ENCODE measurements at places on chromosomes 6 and 20.

- peaks cover 16% of the 10 kb centered on the region for H3K4me1 ChIP-seq
- no peak for DNase-seq
- H3K27me3 ChIP-seq: no peaks in the 10 kb centered on the region
Measured at GRCh38 chr6:137637121-137637520, 142.9 kb upstream of the OLIG3 start.

DNA sequence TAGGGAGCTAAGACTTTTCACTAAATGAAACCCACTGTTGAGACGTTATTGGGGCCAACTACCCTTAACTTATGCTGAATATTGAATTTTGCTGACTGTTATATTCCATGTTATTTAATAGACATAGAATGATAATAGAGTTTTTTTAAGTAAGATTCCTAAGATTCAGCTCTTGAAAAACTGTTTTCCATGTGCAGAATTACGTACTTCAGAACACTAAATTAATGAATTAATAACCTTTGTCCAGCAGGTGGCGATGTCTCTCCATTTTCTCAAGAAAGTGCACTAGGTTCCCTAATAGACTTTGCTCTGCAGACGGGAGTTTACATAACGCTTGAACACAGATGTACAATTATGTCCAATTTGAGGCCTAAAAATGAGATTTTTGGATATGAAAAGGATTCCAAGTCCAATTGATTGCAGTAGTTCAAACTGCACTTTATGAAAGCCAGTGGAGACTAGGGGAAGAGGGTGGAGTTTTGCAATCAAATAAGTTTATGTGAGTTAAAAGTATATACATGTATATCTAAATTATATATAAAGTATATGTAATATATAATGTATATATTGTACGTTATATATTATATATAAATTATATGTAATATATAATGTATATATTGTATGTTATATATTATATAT is 282.1 kb downstream of the UST start:
- peak; percentile 58 for DNase-seq
- no peak overlapping the region for H3K27ac ChIP-seq
- no peaks in the 10 kb centered on the region for H3K27me3 ChIP-seq
- H3K4me1 ChIP-seq: no peaks in the 10 kb centered on the region
- H3K36me3 ChIP-seq: no peaks in the 10 kb centered on the region

DNA sequence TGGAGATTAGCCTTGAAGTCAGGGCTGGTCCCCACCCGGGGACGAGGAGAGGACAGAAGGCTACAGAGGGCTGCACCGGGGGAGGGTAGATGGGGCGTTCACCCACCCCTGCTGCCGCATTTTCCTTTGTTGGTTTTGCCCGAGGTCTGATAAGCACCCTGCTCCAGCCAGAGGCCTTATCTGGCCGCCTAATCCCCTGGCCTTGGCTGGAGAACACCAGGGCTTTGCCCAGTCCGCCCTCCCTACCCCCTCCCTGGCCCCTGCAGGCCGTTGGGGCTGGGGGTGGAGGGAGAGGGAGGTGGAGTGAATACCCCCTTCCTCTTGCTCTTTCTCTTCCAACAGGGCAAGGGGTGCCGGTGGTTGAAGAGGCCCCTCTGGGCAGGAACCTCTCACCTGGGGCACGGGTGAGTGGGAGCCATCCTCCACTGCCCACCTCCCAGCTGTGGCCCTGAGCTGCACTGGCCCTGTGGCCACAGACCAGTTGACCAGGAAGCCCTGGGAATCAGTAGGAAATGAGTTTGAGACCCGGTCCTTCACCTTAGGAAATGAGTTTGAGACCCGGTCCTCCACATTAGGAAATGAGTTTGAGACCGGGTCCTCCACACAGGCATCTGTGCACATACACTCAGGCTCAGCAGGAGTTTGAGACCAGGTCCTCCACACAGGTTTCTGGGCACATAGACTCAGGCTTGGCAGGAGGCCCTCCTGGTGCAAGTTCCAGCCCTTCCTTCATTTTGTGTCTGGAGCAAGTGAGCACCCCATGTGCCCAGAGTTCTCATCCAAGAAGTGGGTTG is 12.0 kb upstream of the GATA5 start:
- H3K4me1 ChIP-seq: no peaks in the 10 kb centered on the region
- H3K27ac ChIP-seq: peak overlapping the region; percentile 75
- no peaks in the 10 kb centered on the region for H3K36me3 ChIP-seq
- H3K4me3 ChIP-seq: no peak overlapping the region
- no peak for DNase-seq

GRCh38 chr6:79450984-79451383 is 86.2 kb downstream of the LCA5 start:
- no peak overlapping the region for H3K27ac ChIP-seq
- no peak for DNase-seq
- H3K4me1 ChIP-seq: no peaks in the 10 kb centered on the region
- H3K4me3 ChIP-seq: no peak overlapping the region
- no peaks in the 10 kb centered on the region for H3K36me3 ChIP-seq

- no peaks in the 10 kb centered on the region for H3K36me3 ChIP-seq
- H3K27me3 ChIP-seq: no peaks in the 10 kb centered on the region
- H3K27ac ChIP-seq: no peak overlapping the region
- H3K4me1 ChIP-seq: no peaks in the 10 kb centered on the region
Measured at GRCh38 chr20:2162125-2162822, 60.6 kb downstream of the STK35 start.

- no peaks in the 10 kb centered on the region for H3K27me3 ChIP-seq
- DNase-seq: no peak
- H3K27ac ChIP-seq: no peak overlapping the region
- peaks cover 19% of the 10 kb centered on the region for H3K4me1 ChIP-seq
- H3K36me3 ChIP-seq: no peaks in the 10 kb centered on the region
- no peak overlapping the region for H3K4me3 ChIP-seq
Measured at GRCh38 chr20:53884859-53885541, 185.4 kb downstream of the BCAS1 start.

DNA sequence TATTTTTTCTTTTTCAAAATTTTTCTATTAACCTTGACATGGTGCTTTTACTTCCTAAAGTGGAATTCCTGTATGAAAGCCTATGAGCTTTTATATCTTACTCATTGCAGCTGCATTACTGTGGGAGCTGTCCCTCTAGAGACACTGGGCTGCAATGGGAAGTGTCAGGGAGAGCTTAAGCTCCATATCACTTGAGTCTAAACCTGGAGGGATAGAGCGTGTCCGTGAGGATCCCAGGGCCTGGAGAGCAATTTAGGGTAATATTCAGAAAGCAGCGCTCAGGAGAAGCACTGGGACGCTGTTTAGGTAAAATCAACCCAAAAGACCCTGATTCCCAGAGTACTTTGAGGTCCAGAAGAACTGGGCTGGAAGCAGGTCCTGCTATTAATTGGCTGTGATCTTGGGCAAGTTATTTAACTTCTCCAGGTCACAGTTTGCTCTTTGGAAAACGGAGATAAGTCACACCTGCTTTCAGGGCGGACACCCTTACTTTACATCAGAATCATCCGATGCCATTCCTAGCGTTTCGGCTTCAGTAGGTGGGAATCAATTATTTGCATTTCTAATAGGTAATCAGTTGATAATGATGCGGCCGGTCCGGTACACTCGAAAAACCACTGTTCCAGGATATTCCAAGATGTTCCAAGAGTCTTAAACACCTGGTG is 628 bp upstream of the ERGIC3 start:
- peaks cover 6% of the 10 kb centered on the region for H3K36me3 ChIP-seq
- H3K4me1 ChIP-seq: peaks cover 21% of the 10 kb centered on the region
- no peak for DNase-seq
- H3K4me3 ChIP-seq: peak overlapping the region; percentile 87
- peak overlapping the region; percentile 70 for H3K27ac ChIP-seq

- H3K27me3 ChIP-seq: no peaks in the 10 kb centered on the region
- H3K27ac ChIP-seq: peak overlapping the region; percentile 22
- H3K36me3 ChIP-seq: no peaks in the 10 kb centered on the region
Measured at GRCh38 chr6:136737374-136737844, 54.9 kb downstream of the MAP3K5 start.

- H3K27ac ChIP-seq: no peak overlapping the region
- DNase-seq: no peak
- no peaks in the 10 kb centered on the region for H3K36me3 ChIP-seq
- H3K27me3 ChIP-seq: no peaks in the 10 kb centered on the region
- no peak overlapping the region for H3K4me3 ChIP-seq
- H3K4me1 ChIP-seq: peaks cover 6% of the 10 kb centered on the region
Measured at GRCh38 chr20:4166726-4167035, 151.3 kb upstream of the RNF24 start.

DNA sequence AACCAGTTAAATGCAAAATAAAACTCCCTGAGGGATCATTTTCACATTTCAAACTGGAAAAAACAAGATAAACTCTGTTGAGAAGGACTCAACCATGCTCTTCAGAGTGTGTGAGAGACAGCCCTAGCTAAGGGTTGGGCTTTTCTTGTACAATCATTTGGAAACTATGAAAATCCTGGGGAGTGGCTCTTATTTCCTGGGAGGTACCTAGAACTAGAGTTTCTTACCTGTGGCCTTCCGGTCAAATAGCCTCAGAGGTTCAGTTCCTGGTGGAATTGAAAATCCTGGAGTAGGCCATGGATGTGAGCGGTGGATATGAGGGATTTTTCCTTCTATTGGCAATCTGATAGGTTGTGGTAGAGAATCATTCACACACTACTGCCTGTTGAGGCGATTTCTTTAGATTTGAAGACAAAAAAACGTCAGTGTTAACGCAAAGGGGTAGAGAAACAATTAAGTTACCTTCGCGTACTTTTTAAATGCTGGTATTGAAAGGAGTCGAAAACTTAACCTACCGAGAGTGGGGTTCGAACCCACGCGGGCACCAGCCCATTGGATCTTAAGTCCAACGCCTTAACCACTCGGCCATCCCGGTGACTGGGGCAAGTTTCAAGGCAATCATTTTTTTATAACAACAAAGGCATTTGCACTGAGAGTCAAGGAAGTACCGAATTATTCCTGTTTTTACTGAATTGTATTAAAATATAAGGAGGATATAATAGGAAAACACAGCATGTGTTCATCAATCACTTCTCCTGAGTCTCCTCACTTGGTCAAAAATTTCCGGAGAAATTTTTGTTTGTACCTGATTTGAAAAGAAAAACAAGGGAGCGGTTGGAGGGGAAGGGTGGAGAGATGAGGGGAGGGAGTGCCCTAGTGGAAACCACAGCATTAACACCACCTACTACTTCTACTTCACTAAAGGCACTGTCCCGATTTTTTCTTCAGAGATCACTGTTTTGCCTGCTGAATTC is 191.3 kb downstream of the OR2B2 start:
- H3K4me1 ChIP-seq: no peaks in the 10 kb centered on the region
- no peak overlapping the region for H3K4me3 ChIP-seq
- no peak for DNase-seq
- no peaks in the 10 kb centered on the region for H3K36me3 ChIP-seq
- H3K27ac ChIP-seq: no peak overlapping the region

DNA sequence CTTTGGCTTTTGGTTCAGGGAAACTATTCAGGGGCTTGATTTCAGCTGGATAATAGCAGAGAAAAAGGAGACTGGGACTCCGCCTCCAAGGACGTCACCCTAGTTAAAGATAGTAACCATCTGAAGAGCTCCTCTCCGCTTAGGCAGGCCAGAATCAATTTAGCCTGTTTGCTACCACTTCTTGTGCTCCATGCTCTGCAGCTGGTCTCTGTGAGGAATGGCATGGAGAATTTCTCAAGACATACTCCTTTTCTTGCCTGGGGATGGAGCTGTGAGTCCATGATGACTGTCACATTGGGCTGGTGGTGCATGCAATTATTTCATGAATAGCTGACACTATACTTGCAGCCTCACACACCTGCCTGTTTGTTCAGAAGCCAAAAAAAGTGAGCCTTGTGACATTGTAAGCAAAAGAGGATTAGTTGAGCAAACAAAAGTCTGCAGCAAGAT is 61.4 kb downstream of the TXLNB start:
- H3K27ac ChIP-seq: no peak overlapping the region
- H3K4me1 ChIP-seq: no peaks in the 10 kb centered on the region
- no peak for DNase-seq
- no peaks in the 10 kb centered on the region for H3K36me3 ChIP-seq
- H3K4me3 ChIP-seq: no peak overlapping the region

DNA sequence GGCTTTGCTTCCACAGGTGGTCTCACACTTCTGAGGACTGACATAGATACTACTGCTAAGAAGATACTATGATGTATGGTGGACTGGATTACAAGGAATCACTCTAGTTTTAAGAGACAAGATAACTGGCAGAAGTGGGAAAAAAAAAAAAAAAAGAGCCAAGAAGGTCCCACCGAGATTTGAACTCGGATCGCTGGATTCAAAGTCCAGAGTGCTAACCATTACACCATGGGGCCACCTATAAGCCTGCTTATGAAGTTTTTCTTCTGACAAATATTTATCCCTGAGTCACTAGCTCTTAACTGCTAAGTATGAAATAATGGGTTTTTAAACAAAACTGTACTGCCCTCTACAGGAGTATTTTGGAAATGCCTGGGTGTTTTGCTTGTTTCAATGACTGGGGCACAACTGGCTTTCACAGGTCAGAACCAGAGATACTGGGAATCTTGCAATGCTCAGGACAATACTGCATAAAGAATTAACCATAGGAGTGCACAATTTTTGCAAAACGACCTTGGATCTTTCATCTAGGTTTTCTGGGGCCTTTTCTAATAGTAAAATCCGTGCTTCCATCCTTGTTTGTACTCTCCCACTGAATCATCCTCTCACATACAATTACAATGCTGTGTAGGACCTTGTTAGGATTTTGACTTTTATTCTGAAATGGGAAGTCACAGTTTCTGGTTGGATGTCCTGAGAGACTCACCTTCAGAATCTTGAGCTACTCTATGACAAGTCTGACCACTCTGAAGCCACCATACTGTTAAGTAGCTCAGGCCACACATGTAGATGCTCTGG is 116.3 kb downstream of the OR2B2 start:
- H3K27me3 ChIP-seq: peaks cover 8% of the 10 kb centered on the region
- H3K4me3 ChIP-seq: no peak overlapping the region
- DNase-seq: peak; percentile 55
- peaks cover 20% of the 10 kb centered on the region for H3K4me1 ChIP-seq
- H3K36me3 ChIP-seq: no peaks in the 10 kb centered on the region

GRCh38 chr6:95784869-95785268 is 207.5 kb downstream of the MANEA start:
- no peak for DNase-seq
- no peak overlapping the region for H3K4me3 ChIP-seq
- no peaks in the 10 kb centered on the region for H3K36me3 ChIP-seq
- no peak overlapping the region for H3K27ac ChIP-seq
- H3K27me3 ChIP-seq: no peaks in the 10 kb centered on the region

DNA sequence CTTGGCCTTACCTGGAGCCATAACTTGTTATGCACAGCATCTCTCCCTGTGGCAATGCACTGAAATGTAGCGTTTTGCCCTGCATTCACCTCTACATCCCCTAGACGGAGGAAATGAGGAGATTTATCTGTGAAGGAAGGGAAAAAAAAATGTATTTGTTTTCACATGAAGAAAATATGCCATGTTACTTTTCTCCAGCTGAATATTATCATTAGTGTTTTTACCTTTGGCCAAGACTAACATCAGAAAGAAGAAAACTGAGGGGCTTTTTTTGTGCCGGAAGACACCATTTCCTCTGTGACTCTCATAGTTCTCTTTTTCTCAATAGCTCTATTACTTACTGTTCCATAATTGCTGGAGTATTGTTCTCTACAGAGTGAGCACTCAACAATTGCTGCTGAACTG is 280.4 kb downstream of the PTPRK start:
- H3K27me3 ChIP-seq: no peaks in the 10 kb centered on the region
- no peak overlapping the region for H3K27ac ChIP-seq
- no peaks in the 10 kb centered on the region for H3K4me1 ChIP-seq
- H3K4me3 ChIP-seq: no peak overlapping the region

GRCh38 chr20:36312724-36313441 is 6.7 kb downstream of the DLGAP4 start:
- peaks cover 18% of the 10 kb centered on the region for H3K27me3 ChIP-seq
- H3K36me3 ChIP-seq: no peaks in the 10 kb centered on the region
- no peak for DNase-seq
- H3K4me3 ChIP-seq: no peak overlapping the region

Measured in CD8-positive, alpha-beta memory T cell (primary cell).